ENCODE measurements at places on chromosomes 16 and 17.

- peak; percentile 11 for DNase-seq
These were observed 5.8 kb upstream of the ALDH3A1 start for GRCh38 chr17:19753661-19754463.

GRCh38 chr17:73770849-73771229, 126.6 kb upstream of the SDK2 start:
- DNase-seq: no peak

DNA sequence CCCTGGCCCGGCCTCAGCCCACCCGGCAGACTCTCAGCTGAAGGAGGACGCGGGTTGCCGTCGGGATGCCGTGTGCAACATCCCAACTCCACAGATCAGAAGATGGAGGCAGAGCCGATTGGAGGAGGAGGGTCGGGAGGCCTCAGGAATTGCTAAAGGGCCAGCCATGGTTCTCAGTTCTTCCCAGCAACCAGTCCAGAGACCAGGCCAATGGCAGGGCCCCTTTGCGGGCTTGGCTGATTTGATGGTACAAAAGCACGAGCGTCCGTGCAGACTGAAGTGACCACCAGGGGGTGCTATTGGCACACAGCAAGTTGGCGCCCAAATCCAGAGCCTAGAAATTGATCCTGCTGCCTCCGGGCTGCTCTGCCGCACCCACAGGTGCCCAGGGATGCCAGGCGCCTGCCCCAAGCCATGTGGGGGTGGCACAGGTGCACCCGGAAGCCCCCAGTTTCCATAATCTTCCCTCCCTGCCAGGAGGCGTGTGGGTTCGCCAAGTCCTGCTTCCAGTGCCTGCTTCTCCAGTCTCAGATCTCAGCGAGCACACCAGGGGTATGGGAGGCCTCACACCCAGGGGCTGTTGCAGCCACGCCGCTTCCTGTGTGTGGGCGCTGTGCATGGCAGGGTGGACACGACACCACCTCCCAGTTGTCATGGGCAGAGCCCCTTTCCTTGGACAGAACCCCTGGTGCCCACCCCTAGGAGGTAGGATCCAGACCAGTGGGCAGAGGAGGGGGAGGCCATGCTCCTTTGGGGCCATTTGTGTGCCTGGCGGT, 7.1 kb upstream of the TEX19 start:
- DNase-seq: no peak

DNA sequence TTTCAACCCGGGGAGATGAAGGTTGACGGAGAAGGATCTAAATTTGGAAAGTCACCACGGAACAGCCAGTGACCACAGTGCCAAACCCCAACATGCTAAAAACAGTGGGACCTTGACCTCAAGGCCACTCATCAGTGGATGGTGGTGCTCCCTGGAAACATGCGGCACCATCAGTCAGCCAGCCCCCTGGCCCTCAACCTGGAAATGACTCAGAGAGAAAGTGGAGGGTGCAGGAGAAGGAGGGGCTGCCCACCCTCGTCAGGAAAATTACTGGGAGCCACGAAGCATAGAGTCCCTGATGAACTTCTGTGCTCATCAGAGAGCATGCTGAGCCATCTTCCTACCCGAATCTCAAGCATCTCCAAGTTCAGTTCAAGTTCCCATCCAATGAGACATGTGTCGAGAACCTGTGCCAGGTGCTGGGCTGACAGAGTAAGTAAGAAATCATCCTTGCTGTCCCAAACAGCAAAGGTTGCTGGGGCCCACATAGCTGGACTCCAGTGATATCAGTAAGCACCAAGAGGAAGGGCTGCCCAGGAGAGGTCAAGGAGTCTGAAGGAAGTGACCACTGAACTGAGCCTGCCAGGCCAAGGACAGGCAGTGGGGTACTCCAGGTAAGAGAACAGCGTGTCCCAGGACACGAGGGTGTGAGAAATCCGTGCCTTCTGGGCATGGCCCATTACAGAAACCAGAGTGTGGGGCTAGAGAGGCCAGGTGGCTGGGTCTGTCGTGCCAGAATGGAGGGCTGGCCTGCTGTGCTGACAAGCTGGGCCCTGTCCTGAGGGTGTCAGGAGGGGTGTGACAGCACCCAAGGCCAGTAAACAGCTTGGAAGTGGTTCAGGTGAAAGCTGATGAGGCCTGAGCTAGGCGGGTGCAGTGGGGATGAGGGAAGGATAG, 5.2 kb downstream of the PECAM1 start:
- DNase-seq: no peak

DNA sequence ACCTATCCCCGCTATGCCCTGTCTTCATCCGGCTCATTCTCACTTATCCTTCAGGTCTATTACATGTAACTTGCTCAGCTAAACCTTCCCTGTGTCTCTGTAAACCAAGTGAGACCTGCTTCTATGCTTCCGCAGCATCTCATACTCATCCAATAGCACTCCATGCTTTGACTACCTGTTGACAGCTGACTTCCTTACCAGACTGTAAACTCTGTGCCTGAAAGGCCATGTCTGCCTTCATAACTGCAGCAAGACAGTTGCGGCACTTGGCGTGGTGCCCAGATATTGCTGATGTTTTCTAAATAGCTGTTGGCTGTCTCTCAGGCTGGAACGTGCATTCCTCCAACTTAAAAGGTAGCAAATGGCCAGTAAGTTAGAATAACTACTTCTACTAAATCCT, 1.8 kb upstream of the OR1E1 start:
- no peak for DNase-seq

GRCh38 chr17:37466471-37466870, 23.2 kb upstream of the DUSP14 start:
- DNase-seq: no peak

- DNase-seq: no peak
These were observed 383.9 kb downstream of the WWOX start for GRCh38 chr16:78483124-78483992.

DNA sequence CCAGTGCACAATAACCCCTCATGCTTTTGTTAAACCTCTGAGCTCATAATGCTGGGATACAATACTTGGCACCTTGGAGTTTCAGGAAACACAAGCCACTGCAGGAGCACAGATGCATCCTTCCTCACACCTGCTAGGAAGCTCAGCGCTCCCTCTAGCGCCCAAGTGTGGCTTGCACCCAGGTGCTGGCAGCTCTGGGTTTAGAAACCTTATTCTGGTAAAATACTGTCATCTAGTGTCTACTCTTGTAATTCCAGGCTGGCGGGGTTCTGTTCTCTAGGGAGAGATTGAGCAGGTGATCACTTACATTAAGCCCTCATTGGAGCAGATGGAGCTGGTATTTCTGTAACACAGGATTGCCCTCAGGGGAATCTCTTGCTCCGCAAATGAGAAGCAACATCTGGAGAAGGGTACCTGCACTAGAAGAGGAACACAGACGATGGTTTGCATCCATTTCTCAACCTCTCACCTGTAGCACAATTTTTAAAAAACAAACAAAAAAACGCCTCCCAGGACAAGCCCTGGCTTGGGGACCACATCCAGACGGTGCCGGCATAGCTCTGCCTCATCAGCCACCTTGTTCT, 1.5 kb downstream of the CCL1 start:
- peak; percentile 1 for DNase-seq

GRCh38 chr17:11178581-11178980, 62.4 kb upstream of the SHISA6 start:
- DNase-seq: no peak

DNA sequence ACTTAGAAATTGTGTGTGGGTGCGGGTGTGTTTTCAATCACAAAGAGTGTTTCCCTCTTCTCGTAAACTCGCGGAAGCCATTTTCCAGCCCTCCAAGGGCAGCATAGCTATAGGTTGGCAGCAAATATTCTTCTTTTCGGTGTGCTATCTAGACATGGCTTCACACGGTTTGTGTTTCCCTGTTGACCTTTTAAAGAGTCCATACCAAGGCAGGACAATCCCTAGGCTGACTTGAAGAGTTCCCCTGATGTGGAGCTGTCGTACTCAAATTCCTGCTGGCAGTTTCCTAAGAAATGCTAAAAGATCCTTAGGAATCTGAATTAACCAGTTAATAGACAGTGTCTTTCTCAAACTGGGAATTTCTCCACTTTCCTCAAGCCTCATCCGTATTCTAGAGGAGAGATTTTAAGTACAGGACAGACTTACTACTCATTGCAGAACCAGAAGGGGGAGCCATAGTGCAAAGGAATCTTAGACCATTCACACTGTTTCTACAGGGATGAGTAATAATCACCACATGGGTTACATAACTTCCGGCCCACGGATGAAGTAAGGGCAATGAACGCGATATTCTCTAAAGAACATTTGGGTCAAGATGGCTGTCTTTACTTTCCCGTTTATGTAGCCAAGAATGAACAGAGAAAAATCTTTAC, 288.6 kb upstream of the ELAC2 start:
- no peak for DNase-seq

DNA sequence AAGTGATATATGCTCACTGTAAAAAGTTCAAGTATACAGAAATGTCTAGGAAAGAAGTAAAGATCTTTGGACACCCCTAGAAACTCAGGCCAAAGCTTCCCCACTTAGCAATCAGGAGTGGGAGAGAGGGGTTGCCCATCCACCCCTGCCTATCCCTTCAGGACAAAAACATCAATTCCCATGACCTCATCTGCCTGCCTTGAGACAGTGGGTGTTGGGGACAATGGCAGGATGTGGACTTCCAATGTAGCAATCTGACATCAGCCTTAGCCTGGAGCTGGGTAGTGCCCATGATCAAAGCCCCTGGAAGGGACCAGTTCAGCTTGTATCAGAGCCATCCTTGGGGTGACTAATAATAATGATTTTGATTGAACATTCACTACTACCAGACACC, 18.1 kb downstream of the ITPRIPL2 start:
- DNase-seq: no peak

DNA sequence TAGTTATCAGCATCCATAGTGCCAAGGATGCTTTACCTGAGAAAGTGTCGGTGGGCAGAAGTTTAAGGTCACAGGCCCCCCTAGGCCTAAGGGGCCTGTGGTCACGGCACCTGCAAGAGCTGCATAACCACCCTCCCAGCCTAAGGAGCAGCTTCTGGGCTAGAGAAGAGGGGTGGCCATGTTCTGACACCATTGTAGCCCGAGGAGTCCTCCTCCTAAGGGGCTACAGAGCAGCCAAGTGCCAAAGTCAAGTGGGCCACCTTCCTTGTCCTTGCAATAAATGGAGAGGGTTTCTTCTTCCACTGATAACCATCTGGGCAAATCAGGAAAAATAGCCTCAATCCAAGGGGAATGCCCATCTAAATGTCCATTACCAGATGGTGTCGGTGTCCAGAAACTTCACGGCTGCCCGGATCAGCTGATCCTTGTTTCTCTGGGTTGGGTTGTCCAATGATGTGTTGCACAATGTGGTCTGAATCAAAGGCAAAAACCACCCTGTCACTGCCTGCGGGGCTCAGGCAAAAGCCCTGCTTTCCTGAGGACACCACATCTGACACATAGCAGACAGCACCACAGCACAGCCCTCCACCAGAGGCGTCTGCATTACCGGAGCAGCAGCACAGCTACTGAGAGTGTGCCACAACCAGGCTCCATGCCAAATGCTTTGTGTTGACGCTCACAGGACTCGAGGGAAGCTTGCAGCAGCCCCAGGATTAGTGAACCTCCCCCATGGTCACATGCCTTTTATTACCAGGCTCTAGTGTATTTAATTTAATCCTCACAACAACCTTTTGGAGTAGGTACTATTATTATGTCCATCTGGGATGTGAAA, 12.8 kb downstream of the ATPAF2 start:
- DNase-seq: no peak

DNA sequence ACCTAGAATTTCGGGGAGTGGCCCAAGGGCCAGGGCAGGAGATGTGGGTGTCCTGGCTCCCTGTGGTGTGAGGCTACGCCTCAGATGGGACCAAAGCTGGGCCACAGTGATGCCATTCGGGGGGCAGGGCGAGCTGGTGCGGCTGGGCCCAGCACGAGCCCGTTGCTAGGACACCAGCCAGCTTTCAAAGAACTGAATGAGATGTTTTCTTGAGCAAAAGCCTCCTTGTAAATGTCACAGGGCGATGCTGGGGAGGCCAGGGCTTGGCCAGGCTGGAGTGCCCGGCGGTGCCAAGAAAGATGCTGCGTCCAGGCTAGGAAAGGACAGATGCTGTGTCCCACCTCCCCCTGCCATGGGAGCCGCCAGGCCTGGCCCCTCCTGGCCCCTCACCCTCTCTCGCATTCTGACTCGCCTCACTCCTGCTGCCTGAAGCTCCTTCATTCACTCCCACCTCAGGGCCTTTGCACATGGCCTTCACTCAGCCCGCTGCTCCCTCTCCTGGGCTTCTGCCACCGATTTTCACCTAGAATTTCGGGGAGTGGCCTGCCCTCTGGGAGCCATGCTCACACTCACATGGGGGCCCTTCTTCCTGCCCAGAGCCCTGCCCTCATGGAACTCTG, 39.1 kb downstream of the CPNE2 start:
- DNase-seq: no peak

- no peak for DNase-seq
These were observed 668 bp downstream of the JUP start for GRCh38 chr17:41785859-41786226.

DNA sequence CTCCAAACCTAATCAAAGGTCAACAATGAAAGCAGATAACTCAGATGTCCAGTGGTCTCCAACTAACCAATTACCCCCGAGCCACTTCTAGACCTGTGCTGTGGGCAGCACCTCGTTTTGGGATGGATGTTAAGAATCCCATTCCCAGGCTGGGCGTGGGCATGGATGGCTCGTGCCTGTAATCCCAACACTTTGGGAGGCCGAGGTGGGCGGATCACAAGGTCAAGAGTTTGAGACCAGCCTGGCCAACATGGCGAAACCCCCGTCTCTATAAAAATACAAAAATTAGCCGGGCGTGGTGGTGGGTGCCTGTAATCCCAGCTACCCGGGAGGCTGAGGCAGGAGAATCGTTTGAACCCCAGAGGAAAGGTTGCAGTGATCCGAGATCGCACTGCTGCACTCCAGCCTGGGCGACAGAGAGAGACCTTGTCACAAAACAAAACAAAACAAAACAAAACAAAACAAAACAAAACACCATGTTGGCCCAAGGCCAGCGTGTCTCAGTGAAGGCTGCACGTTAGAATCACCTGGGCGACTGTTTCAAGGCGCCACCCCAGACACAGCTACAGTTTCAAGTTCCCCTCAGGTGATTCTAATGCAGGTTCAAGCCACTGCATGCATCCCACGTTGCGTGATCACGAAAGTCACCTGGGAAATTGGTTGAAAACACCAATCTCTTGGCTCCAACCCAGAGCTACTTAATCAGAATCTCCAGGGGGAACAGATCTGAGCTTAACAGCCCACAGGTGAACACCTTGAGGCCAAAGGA, 21.3 kb downstream of the COX4I1 start:
- no peak for DNase-seq

- no peak for DNase-seq
These were observed 4.7 kb downstream of the COQ7 start for GRCh38 chr16:19071811-19072777.

GRCh38 chr17:80529104-80529903, 15.3 kb upstream of the RPTOR start:
- no peak for DNase-seq

DNA sequence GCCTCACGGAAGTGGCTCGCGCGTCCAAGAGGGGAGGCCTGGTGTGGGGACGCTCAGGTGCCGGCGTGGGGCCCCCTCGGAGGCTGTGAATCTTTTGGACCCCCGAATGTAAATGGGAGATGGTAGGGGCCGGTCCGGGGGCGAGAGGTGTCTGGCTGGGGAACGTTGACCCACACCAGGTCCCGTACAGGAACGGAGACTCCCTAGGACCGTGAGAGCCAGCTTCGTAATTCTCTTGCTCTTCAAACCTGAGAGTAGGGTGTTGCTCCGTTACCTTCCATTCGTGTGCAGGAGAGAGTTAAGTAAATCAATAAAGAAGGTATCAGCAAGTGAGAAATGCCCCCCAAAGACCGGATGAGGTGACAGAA, 481 bp downstream of the LYRM1 start:
- no peak for DNase-seq
